Upper lobe of right lung (tissue), 1 donor: ENCODE measurements at places on chromosomes 4 and X.

GRCh38 chr4:152460488-152460887 lies 75.4 kb downstream of the FBXW7 start:
- no peak for DNase-seq

- DNase-seq: no peak
Observed at GRCh38 chr4:26325191-26325590, 4.4 kb downstream of the RBPJ start.

GRCh38 chr4:123622572-123622971 lies 226.0 kb downstream of the SPRY1 start:
- no peak for DNase-seq

DNA sequence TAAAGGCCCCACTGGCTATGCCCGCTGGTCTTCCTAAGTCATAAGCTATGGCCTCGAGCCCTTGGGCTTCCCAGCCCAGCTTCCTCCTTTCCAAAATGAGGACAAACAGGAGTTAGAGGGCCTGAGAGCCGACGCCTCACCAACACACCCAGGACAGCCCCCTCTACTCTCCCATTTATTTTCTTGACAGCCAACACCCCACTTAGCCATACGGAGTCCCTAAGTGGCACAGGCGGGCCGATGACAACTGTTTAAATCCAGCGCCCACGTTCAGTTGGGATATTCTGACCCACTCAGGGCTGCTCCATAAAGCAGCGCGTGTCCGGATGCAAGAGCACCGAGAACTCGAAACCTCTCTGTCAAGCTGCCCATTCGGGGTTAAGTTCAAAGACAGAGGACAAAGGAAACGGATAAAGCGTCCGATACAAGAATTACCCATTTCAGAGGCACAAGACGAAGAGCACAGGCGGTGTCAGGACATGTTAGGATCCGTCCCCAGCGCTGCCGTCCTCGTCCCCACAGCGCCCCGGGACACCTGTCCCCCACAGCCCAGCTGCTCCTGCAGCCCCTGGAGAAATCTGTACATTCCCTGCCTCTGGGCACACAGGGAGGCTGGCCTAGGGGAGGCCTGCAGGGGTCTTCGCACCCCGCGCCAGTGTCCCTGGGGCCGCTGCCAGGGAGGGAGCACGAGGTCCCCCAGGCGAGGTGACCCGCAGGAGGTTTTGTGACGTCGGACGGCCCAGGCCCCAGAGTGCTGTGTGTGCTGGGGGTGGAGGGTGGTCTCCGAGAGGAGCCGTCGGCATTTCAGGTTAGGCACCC lies 1.2 kb downstream of the PRKX start:
- no peak for DNase-seq

GRCh38 chrX:155334486-155335336 lies at the start of gene CLIC2:
Gene CLIC2, minus strand, starts transcription at chrX:155334614. Its CDS starts 187 bp downstream, at chrX:155334427.
- DNase-seq: no peak

DNA sequence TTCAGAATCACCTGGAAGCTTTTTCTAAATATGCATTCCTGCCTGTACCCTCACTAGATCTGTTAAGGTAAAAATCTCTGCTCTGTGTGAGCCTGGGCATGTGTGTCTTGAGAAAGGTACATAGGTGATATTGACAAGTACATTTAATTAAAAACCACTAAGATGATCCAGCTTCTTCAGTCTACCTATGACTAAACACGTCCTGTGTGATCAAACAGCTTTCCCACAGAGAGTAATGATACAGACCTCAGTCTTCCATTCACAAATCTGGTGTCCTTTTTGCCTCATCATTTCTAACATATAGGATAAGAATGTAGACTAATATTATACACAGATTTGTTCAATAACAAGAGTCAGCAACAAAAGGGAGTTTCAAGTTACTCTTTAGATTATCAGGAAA lies 42.6 kb downstream of the GALNT7 start:
- no peak for DNase-seq

GRCh38 chr4:24862073-24862751 lies 50.6 kb downstream of the CCDC149 start:
- no peak for DNase-seq

GRCh38 chr4:54961357-54961975 lies 163.9 kb downstream of the KDR start:
- DNase-seq: no peak

DNA sequence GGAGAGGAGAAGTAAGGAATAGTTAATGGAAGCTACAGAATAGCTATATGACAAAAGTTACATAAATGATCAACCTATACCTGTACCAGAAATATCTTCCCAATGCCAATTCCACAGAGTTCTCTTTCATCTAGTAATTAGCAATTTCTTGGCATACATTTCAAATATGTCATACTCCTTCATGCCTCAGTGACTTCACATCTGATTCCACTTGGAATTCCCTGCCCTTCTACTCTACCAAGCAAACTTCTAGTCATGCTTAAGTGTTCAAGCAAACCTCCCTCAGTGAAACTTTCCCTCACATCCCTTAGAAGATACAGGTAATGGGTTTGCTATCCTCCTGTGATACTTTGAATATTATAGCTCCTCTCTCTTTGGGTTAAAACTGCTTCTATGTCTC lies 127.1 kb downstream of the KLHL13 start:
- DNase-seq: no peak

DNA sequence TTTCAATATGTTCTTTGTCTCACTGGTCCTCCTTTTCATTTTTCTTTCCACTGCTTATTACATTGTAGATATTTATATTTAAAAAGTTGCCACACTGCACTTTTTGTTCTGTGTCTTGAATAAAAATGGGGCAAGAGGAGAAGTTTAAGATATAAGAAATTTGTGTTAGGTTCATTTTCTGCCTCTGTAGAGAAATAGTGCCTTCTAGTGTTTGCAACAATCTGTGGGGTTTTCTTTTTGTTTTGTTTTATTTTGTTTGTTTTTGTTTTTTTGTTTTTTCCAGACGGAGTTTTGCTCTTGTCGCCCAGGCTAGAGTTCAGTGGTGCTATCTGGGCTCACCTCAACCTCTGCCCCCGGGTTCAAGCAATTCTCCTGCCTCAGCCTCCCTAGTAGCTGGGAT lies 20.1 kb upstream of the SMIM14 start:
- DNase-seq: no peak

DNA sequence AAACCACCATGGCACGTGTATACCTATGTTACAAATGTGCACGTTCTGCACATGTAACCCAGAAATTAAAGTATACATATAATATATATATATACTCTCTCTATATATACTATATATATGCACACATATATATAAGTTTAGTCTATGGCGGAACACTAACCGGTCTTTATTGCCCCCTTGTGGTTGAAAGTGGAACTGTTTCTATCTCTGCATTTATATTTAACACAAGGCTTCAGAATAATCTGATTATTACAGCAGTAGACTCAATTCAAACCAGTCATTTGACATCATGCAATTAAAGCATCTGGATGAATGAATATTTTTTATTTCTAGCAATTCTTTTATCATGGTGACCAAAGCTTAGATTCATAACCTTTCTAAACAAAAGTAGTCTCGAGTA lies 14.6 kb downstream of the RAB9B start:
- no peak for DNase-seq

DNA sequence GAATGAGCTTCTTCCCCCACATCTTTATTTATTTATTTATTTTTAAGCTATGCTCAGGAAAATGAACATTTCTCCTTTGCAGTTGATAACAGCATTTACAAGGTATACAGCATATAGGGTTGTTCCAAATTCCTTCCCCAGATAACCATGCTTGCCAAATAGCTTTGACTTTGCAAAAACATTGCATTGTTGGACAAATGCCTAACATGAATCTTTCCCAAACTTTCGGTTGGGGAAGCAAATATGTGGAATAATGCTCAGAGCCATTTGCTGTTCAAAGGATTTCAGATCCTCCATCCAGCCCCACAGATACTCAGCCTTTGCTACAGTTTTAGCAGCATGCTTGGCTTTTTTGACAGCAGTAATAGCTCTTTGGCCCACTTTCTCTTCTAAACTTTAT lies 127.2 kb upstream of the AGA start:
- no peak for DNase-seq

DNA sequence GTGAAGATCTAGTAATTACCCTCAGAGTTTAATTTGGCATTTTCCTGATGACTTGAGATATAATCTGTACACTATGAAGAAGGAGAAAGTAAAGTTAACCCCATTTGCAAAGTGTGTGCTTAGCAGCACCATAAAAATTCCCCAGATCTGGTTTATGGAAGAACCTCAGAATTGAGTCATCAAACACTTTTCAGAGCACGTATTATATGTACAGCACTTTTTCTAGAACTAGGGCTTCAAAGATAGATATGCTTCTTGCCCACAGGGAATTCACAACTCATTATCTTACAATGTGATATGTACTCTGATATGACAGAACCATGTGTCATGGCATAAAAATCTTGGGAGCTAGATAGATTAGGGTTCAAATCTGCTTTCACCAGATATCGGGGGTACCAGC lies 150.9 kb downstream of the SLC10A7 start:
- no peak for DNase-seq
